ENCODE measurements at places on chromosomes 2 and 18.

- no peak for DNase-seq
These were observed 718.7 kb upstream of the GCFC2 start for GRCh38 chr2:76429374-76429773.

DNA sequence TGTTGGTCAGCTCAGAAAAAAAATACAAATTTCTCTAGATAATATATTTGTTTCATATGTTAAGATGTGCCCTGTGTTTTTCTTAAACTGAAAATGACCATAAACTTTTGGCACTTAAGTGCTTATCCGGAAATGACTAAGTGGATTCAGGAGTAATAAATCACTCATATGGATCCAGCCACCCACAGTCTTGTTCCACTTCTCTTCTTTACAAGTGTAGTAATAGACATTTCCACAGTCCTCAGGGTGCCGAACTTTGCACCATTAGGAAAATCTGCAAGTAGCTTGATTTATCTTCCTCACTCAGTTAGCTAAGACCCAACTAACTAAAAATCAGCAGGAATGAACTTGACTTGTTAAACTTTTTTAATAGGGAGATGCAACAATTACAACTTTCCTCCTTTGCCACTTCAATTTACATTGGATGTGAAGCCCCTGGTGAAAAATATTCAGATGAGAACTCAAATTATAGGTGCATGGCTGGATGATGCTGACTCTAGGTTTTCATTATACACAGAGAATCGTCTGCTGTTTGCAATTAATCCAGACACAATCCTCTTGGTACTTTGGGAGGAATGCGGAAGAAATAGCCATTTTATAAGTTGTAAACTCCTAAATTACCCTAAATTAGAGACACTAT lies 322.5 kb downstream of the ARHGAP15 start:
- no peak for DNase-seq

GRCh38 chr2:27313882-27314645 lies 5.8 kb upstream of the UCN start:
- no peak for DNase-seq

- DNase-seq = no peak
These were observed 242.1 kb upstream of the RND3 start for GRCh38 chr2:150729495-150729955.

GRCh38 chr18:28485918-28486317 lies 309.0 kb upstream of the CDH2 start:
- no peak for DNase-seq

- DNase-seq = no peak
These were observed 143.6 kb upstream of the TCF4 start for GRCh38 chr18:55731594-55732042.

GRCh38 chr2:70719231-70719630 lies 48.8 kb downstream of the ADD2 start:
- DNase-seq = no peak

GRCh38 chr18:78293940-78294541 lies 685.6 kb upstream of the SALL3 start:
- no peak for DNase-seq

DNA sequence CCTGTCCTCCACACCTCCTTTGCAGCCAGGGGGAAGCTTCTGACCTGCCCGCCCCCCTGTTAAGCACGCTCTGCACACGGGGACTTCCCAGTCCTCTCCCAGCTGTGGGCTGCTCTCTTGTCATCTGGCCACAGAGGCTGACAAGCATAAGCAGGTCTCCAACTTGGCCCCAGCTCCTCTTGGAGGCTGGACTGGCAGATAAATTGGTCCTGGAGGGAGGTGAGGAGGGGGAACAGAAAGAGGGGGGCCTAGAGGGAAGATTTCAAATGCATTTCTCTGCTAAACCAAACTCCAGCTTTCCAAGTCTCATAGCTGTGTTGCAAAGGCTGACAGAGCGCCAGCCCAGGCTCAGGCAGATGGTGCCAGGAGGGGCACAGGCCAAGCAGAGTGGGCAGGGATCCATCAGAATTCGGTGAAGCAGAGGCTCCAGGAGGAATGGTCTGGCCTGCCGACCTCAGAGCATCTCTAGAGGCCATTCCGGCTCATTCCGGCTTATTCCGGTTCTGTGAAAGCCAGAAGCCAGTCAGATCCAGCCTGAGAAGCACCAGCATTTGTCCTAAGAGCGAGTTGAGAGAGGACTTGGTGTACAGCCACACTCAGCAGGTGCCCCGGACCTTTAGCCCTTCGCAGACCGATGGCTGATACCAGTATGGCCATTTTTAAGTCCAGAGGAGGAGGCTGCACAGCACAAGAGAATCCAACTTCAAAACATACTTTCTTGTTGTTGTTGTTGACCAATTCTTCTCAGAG lies 508.9 kb upstream of the MYT1L start:
- DNase-seq = no peak

- no peak for DNase-seq
These were observed 126.7 kb downstream of the BCL2 start for GRCh38 chr18:63192885-63193349.

DNA sequence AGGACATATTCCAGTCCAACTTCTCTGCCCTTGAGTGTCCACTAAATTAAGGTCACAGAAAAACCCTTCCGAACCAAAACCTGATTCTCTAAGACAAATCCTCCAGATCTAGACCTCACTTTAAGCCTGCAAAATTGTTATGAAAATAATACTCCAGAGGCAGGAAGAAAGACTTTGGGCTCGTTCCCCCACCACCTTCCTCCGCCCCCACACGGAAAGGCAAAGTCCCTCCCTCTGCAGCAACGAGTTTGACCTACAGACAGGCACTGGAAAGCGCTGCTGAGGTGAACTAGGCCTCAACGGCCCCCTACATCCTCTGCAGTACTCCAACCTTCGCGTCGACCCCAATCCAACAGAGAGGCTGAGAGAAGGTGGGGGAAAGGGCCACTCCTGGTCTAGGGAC lies 808 bp downstream of the ATP5MC3 start:
- DNase-seq = peak; percentile 56

DNA sequence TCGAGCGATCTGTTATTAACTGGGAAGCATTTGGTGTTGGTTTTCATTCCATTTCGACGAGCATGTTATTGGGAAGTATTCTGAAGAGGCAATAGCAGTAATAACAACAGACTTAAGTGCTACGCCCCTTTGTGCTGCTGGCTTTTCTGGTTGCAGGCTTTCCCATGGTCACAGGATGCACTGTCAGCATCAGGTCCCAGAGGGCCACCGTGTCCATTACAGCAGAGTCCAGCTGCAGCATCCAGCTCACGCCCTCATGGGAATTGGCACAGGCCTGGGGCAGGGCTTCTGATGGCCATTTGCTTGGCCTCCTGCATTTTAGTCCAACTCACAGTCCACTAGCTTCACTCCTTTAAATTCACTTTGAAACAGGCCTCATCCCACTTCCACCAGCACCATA lies 44.4 kb downstream of the BCL2L11 start:
- no peak for DNase-seq

- DNase-seq = no peak
These were observed 48.5 kb downstream of the ASXL2 start for GRCh38 chr2:25829828-25830227.

DNA sequence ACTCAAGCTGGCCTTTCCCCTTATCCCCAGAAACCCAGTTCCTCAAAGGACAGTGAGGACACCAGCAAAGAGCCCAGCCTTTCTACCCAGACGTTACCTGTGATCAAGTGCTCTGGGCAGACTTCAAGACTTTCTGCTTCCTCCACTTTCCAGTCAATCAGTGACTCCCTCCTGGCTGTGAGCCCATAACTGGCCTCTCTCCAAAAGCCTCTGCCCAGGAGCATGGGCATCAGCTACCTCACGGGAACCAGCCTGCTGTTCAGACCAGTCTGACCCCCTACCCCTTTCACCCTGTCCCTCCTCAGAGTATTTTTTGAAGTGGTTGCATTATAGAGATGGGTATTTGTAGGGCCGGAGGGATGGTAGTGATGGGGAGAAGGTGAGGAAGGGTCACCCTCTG lies 27.7 kb upstream of the CYP27A1 start:
- no peak for DNase-seq

DNA sequence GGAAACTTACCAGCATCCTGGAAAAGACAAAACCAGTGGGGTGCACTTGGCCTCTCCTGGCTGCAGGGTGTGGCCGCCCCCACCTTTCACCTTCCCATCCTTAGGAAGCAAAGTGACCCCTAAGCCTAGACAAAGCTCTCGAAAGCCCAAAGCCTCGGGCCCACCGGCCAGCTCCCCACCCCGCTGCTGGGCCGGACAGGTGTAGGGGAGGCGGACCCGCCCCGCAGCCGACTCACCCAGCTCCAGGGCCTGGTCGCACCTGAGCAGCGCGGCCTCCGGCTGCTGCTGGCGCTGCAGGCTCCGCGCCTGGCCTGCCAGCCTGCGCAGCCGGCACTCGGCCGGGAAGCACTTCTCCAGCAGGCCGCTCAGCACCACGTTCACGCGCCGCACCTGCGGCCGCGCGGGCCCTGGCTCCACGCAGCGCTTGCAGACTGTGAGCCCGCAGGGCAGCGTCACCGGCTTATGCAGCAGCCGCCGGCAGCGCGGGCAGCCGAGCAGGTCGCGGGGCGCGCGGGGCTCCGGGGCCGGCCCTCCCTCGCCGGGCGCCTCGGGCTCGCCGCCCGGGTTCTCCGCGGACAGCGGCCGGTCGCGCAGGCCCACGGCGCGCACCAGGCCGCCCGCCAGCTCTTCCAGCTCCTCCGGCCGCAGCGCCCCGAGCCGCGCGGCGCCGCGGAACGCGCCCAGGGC lies 979 bp downstream of the LONRF2 start:
- DNase-seq = no peak

DNA sequence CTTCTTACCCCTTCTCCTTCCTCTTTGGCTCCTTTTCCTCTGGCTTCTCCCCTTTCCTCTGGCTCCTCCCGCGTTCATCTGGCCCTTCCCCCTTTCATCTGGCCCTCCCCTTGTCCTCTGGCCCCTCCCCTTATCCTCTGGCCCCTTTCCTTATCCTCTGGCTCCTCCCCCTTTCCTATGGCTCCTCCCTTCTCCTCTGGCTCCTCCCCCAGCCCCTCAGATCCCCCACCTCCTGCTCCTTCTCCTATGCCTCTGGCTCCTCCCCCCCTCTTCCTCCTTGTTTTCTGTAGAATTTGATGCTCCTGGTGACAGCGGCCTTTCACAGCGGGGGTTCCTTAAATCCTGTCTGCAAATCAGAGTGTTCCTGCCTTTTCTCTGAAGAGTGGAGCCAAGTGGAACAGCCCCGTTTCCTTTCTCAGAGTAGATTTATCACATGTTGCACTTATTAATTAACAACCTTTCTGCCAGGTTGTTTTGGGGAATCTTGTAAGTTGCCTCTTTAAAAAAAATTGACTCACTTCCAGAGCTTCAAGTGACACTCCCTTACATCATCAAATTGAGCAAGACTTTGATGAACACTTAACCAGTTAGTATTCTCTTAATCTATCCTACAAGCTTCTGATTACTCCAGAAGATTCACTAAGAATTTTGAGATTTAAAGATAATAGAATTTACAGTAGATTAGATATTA lies 27.9 kb downstream of the FABP1 start:
- DNase-seq = peak; percentile 44

DNA sequence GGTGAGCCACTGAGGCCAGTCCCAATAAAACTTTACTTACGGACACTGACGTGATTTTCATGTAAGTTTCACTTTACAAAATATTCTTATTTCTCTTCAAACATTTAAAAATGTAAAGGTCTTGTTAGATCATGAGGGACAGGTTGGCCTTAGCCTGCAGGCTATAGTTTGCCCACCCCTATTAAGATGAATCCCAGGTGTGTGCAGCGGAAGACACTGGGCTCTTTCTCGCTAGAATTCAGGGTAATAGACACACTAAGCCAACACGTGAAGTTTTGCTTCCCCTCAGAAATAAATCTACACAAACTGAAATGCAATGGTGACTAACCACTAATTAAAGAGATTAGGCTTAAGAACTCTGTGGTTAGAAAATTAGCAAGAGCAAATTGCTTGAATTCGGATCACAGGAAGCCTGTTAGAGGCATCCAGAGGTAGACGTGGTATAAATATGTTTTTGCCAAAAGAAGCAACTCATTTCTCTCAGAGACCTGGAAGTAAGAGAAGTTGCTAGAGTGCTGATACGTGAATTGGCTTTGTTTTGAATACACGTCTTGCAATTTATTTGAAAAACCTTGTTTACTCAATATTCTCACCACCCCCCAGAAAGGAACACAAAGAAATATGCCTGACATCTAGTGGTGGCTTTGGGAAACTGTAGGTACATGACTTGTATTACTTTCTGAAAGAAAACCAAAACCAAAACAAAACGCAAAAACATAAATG lies 151.6 kb downstream of the DTNB start:
- peak; percentile 63 for DNase-seq

GRCh38 chr18:63143330-63143771 lies 176.2 kb downstream of the BCL2 start:
- no peak for DNase-seq

DNA sequence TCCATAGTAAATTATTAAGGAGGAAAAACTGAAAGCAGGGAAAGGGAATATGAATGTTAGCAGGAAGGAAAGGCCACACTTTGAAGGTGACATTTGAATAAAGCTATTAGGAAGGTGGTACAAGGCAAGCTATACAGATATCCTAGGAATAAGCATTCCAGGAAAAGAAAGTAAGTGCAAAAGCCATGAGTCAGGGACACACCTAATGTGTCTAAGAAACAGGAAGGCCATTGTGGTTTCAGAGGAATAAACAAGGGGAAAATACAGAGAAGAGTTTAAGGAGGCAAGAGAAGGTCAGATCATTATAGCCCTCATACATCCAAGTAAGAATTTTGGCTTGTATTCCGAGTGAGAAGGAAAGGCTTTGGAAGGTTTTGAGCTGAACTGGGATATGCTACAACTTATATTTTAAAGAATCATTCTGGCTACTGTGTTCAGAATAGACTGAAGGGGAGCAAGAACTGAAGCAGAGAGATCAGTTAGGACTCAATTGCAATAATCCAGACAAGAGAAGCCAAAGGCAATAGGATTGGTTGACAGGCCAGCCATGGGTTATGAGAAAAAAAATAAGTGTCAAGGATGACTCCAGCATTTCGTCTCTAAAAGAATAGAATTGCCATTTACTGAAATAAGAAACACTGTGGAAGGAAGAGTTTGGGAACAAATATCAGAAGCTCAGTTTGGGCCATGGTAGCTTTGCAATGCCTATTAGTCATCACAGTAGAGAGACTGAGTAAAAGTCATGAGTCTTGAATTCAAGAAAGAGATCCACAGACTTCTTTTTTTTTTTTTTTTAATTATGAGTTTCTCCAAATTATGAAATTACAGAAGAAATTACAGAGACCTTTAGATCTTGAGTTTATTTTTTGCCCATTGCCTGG lies 11.3 kb downstream of the RAD51AP2 start:
- no peak for DNase-seq

DNA sequence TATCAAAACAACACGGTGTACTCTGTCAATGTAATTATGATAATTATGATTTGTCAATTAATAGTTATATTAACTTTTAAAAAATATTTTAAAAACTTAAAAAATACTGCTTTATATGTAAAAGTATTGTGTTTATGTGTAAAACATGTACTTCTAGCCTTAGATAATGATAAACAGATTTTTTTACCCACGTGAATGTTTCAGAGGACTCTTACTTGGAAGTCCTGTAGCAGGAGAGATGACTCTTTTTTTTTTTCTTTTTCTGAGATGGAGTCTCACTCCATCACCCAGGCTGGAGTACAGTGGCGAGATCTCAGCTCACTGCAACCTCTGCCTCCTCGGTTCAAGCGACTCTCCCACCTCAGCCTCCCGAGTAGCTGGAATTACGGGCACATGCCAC lies 6.2 kb upstream of the MTCL1 start:
- no peak for DNase-seq

GRCh38 chr18:73461038-73461779 lies 593.4 kb upstream of the NETO1 start:
- no peak for DNase-seq

- no peak for DNase-seq
These were observed 244.3 kb upstream of the COPS8 start for GRCh38 chr2:236841389-236841788.

All from PC-9 (cell line).